ENCODE measurements at places on chromosomes 12 and 14.

- DNase-seq, result no peak
Observed at GRCh38 chr14:55347748-55348147, 63.9 kb downstream of the ATG14 start.

- no peak for DNase-seq
Observed at GRCh38 chr12:70008944-70009343, 183.9 kb downstream of the MYRFL start.

DNA sequence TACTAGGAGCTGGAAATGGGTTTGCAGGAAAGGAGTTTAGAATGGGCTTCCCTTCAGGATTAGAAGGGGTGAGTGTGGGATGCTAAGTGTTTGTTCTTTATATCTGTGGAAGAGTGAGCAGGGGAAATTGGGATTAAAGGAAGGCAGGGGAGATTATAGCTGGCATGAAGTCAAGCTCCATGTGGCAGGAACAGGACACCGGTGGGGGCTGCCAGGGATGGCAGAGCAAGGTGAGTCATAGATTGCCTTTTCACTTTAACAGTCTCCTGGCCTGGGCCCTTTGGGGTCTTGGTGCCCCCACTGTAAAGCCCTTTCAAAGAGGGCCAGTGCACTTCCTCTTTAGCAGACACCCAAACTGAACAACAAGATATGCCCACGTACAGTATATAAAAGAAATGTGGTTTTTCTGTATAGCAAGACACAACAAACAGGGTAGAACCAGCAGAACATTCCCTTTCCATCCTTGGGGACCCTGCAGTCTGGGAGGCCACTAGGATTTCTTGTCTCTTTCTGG, 23.1 kb upstream of the FBXO21 start:
- DNase-seq, result no peak

- no peak for DNase-seq
Observed at GRCh38 chr12:118618695-118619094, 242.3 kb downstream of the SUDS3 start.

GRCh38 chr12:25719505-25719904, 166.4 kb upstream of the LMNTD1 start:
- no peak for DNase-seq

- no peak for DNase-seq
Observed at GRCh38 chr12:3732901-3733300, 20.0 kb downstream of the CRACR2A start.

GRCh38 chr12:127803545-127803944, 463.4 kb upstream of the TMEM132C start:
- no peak for DNase-seq

- DNase-seq, result no peak
Observed at GRCh38 chr12:81417056-81417455, 339.2 kb downstream of the ACSS3 start.

DNA sequence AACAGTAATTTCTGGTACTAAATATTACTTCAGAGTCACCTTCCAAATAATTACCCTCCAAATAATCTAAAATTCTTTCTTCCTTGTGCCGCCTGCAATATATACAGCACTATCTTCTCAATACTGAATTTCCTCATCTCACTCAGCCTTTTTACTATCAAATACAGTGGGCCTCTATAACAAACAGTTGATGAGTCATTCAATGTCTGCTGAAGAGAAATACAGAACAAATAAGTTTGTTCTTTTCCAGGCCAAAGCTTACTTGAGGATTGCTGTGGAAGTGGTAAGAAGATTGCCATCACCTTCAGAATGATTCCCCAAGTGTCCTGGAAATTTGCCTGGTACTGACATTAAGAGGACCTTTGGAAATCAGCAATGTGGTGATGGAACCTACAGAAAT, 218.2 kb upstream of the ARHGAP5 start:
- no peak for DNase-seq

DNA sequence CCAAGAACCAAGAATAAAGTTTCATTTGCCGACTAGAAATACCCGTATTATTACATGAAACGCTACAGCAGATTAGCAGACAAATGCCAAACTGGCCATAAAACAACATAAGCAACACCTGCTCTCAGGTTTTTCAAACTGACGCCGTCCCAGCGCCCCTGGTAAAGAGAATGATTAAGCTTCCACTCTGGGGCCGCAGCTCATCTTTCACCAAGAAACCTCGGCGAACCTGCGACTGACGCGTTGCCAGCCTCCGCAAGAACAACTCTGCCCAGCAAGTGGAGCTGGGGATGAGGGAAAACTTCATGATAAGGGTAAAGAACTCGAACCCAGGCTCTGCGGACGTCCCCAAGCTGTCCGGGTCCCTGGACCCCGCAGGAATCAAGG, 530 bp downstream of the ARL1 start:
- DNase-seq, result no peak

- DNase-seq, result peak; percentile 73
Observed at GRCh38 chr12:108914121-108914531, 34.2 kb downstream of the DAO start.

GRCh38 chr12:115946092-115946491, 331.4 kb downstream of the MED13L start:
- no peak for DNase-seq

Measured in MV-4-11 (cell line).